ENCODE measurements at places on chromosomes 7 and 10.
A peak's percentile ranks its signal among the peaks of the same experiment; 100 is the strongest.

DNA sequence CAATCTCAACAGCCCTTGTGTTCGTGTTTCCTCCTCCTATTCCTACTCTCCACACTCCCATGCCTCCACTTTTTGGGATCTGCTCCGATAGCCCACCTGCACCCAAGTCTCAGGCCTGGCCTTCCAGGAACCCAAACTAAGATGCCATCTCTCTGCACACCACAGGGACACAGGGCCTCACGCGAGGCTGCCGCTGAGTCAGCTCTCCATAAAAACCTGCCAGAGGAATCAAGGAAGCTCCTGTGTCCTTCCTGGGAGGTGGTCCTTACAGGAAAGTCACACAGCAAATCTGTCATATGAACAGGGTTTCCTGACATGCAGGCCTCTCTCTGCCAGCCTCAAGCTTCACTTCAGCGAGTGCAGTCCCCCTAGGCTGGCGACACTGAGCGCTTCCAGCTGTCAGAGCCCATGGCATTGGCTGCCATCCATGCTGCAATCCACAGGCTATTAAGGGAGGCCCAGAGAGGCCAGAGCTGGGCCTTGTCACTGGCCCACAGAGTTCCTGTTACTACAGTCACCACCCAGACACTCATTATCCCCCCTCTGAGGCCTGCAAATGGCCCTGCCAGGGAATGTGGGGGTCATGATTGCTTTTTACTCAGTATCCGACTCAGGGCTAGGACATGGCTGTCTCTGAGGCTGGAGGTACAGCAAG, 151.4 kb downstream of the OAT start:
- DNase-seq: no peak

DNA sequence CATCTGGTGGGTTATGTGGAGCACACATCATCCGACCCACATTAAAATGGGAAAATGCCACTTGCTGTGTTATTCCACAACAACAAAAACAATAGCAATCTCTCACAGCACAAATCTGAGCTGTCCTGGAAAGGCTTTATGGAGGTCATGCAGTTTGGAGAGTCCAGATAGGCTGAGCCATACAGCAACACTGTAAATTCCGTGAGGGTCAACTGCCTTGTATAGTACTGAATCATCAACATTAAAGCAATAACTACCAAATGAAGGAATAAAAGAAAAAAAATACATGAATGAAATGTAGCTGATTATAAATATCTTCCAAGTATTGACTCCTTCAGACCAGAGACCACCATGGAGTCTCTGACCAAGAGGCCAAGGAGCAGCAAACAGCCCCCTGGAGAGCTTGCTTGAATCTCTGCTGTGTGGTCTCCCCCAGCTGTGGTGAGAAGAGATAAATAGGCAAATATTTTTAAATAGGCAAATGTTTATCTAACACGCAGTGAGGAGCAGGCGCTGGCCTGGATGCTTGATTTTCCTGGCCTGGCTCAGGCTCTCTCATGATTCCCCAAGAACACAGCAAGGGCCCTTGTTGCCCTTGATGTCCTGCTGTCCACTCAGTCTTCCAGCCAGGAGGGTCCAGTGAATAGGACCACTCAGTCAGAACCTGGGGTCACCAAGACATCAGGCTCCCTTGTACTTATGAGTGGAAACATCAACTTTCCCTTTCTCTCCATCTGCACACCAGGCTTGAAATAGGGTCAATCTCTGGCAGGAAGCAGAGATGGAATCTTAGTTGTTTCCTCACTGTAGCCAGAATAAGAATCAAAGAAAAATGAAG, 1021.3 kb downstream of the XPNPEP1 start:
- no peak for DNase-seq

DNA sequence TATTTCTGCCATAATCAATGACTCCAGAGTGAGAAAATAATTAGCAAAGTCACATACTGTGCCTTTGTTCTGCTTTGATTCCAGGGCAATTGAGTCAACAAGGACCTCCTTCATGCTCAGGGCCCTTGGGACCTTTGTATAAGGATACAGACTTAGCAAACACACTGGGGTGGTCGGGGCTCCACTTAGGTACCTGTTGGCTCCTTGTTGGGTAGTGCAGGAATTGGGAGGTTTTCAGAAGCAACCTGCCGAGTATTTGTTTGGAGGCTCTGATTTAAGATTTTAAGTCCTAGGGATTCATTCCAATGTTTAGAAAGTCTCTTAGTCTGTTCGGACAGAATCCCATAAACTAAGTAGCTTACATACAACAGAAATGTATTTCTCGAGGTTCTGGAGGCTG, 3.0 kb downstream of the ADCK2 start:
- DNase-seq: no peak

DNA sequence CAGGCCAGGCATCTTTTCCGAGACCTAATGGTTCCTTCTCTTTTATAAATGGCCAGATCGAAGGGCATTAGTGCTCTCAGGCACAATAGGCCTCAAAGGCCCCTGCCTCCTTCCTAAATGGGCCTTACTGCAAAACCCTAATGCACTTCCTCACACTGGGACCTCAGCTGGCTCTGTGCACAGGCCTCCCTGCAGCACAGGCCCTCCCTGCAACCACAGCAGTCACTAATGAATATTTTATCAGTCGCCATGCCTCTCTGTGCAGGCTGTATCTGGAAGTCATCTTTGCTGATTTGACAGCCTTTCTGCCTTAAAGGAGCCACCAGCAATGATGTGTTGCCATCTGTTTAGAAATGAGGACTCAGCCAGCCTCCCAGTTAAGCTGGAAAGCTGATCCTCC, 54.9 kb upstream of the SDK1 start:
- DNase-seq: peak; percentile 1

DNA sequence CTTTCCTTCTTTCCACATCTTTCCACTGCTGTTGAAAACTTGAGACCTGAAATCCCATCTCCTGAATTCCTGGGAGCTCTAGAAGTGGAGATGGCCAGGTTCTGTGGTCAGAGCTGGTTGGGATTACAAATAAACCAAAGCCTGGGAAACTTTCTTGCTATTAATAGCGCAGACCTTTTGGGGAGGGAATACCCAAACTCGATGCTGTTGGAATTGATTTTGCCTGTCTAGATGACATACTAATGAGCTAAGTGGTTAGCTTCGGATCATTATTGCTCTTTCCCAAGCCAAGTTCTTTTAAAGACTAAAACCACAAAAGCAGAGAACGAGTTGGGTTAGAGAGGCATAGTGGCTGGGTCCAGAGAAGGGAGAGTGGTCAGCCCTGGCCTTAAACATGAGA, 76.6 kb downstream of the TCF7L2 start:
- DNase-seq: no peak

- no peak for DNase-seq
Observed at GRCh38 chr7:130446259-130446658, 5.4 kb upstream of the CEP41 start.

GRCh38 chr7:99955247-99955646, 20.6 kb downstream of the AZGP1 start:
- no peak for DNase-seq

GRCh38 chr7:14507617-14508016, 394.9 kb downstream of the DGKB start:
- no peak for DNase-seq

DNA sequence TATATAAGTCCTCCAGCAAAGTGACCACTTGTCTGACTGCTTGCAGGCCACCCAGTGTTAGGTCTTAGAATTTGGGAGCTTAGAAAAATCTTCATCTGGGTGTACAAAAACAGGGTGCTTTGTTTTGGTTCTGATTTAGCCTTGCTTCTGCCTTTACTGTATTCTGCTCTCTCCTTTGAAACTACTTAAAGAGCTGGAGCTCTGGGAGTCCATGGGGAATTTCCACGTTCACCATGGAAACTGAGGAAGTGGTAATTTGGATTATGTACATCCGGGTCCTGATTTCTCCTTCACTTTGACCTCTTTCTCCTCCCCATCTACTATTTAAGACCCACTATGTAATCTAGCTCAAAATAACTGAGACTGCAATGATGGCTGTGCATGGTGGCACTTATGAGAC, 103.0 kb downstream of the JAZF1 start:
- DNase-seq: no peak

GRCh38 chr7:1663857-1664651, 6.0 kb upstream of the ELFN1 start:
- no peak for DNase-seq

DNA sequence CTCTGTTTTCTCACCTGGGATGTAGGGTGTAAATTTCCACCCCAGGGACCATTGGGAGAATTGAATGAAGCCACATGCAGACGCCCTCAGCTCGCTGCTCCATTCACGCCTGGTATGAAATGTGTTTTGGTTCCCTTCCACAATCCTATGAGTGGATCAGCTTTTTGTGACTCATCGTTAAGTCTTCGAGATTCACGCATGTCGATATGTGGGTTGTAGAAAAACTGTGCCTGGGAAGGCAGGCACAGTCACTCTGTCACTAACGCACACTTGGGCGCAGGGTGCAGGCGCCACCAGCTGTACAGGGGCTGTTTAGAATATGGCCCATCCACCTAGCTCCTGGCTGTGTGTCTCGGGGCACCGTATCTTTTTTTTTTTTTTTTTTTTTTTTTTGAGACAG, 64.2 kb upstream of the SH2B2 start:
- peak; percentile 7 for DNase-seq

GRCh38 chr7:17144322-17144721, 154.1 kb upstream of the AHR start:
- peak; percentile 86 for DNase-seq

GRCh38 chr10:33187427-33187999, 147.0 kb downstream of the NRP1 start:
- no peak for DNase-seq

- peak; percentile 23 for DNase-seq
Observed at GRCh38 chr7:97871659-97872024, 566 bp downstream of the ASNS start.

DNA sequence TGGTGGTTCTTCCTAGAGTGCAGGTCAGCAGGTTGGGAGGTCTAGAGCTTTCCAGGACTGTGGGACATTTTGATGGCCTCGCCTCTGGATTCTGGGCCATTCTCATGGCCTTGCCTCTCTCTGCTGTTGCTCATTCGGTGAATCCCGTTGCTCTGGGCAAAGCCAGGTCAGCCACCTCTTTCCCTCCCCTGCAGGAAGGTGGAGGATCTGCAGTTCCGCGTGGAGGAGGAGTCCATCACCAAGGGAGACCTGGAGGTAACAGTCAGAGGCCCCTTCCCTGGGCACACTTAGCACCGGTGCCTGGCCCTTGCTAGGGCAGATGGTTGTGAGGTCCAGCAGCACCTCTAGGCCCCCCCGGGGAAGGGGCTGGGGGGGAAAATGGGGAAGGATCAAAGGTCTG, 74.9 kb downstream of the CLIP2 start:
- DNase-seq: peak; percentile 29

GRCh38 chr7:11689096-11689495, 142.9 kb downstream of the THSD7A start:
- DNase-seq: peak; percentile 2

- DNase-seq: peak; percentile 12
Observed at GRCh38 chr10:59997827-59998525, 91.6 kb upstream of the CCDC6 start.

All from hematopoietic multipotent progenitor cell treated with erythropoietin and hydrocortisone succinate and interleukin-3 and kit ligand, for 4 days (in vitro differentiated cells).